ENCODE measurements at places on chromosomes 6 and 20.

DNA sequence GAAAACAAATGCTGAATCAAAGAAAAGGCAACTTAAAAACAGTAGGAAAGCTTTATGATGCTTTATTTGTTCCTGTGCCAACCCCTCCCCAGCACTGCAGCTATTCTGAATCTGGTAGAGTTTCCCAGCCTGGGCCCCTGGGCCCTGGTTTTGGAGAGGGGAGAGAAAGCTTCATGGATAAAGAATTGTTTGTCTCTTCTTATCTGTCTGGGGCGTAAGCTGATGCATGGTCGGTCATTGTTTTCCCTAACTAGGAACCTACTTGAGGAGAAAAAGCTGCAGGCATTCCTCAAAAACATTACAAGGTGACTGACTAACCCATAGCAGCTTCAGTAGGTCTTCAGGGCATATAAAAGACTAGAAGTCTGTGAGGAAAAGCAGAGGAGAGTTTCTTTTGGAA lies 758.1 kb upstream of the EPHA7 start:
- no peak for DNase-seq

DNA sequence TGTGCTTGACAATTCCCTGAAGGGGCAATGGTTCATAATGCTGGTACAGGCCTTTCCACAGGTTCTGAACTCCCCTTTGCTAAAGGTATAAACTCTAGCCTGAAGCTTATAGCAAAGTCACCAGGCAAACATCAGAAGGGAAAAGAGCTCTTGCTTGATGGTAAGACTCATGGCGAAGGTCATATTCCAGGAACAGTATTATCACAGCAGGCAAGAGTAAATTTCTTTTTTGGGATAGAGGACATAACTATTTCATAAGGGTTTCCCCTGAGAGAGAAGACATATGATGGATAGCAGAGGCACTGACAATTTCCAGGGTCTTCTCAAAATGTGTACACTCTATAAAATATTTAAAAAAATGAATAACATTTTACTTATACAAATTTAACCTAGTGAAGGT lies 86.8 kb downstream of the PRKN start:
- DNase-seq: no peak

DNA sequence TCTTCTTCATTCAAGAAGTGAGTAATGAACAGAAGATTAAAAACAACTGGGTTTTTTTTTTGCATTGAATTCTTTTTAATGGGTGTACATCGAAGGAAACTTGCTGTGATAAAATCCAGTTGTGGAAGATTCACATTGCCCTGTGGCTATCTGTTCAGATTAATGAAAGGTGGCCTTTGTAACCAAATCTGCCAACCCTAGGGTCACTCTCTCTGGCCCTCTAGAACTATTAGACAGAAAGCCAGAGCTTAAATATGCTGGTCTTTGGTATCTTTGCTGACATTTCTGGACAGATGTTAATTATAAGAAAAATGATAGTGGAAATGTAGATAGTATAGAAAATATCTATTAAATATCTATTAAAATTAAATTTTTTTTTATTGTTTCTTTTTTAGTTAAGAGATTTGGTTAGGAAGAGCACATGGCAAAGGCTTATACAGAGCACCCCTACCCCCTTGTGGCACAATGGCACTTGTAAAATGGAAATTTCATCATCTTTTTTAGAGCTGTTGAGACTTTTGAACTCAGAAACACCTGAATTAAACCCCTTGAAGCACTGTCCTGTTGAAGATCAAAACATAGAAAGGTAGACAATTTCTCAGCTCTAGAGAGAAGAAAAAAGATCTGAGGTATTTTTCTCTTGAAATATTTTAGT lies 572.5 kb downstream of the PKHD1 start:
- DNase-seq: no peak

- DNase-seq: no peak
These were observed 16.4 kb upstream of the BMP7 start for GRCh38 chr20:57282670-57283361.

- no peak for DNase-seq
These were observed 251.6 kb downstream of the HACE1 start for GRCh38 chr6:104608101-104608500.

- DNase-seq: no peak
These were observed 1.1 kb upstream of the EYS start for GRCh38 chr6:65708162-65708561.

DNA sequence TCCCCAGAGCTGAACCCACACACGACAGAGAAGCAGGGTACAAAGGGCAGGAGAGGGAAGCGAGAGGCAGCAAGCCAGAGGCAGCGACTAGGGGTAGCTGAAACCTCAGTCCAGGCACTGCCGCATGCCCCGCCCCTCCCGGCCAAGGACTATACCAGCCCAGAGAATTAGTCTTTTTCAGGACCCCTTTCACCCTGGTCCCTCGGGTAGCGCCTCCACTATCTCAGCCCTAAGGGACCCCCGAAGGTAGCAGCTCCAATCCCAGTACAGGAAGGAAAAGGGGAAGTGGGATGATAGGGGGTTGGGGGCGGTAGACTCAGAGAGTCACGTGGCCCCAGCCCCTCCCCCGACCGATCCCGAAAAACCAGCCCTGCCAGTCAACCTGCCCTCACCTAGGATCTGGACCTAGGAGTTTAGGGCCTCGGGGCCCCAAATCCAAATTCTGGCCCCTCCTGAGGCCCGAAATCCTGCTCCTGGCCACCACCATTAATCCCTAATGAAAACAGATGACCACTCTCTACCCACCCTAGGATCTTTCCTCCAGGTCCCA lies 1.3 kb downstream of the RGL2 start:
- DNase-seq: no peak

DNA sequence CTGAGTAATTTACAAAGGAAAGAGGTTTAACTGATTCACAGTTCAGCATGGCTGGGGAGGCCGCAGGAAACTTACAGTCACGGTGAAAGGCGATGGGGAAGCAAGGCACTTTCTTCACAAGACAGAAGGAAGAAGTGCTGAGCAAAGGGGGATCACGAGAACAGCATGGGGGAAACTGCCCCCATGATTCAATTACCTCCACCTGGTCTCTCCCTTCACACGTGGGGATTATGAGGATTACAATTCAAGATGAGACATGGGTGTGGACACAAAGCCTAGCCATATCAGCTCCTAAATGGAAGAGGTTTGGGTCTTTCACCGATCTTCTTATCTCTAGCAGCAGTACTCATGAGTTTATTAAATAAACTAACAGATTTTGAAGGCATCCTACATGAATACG lies 152.9 kb upstream of the RUNX2 start:
- DNase-seq: no peak

DNA sequence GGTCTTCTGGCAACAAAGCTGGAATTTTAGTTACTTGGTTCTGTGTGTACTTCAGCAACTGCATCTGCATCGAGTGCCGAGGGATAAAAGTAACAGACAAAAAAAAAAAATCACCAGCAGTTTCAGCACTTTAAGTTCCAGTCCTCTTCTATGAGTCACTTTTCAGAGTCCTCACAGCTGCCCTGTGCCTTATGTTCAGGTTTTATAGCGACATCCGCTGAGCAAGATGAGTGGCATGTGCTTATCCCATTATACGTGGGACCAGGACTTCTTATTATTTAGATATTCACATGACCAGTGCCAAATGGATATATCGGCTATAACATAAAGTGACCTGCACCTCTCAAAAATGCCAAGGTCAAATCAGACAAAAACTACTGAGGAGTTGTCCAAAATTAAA lies 242.9 kb downstream of the FOXA2 start:
- DNase-seq: no peak

GRCh38 chr6:13404892-13405254 lies 76.5 kb upstream of the TBC1D7 start:
- no peak for DNase-seq

- no peak for DNase-seq
These were observed 568 bp downstream of the CCDC170 start for GRCh38 chr6:151494235-151494935.

DNA sequence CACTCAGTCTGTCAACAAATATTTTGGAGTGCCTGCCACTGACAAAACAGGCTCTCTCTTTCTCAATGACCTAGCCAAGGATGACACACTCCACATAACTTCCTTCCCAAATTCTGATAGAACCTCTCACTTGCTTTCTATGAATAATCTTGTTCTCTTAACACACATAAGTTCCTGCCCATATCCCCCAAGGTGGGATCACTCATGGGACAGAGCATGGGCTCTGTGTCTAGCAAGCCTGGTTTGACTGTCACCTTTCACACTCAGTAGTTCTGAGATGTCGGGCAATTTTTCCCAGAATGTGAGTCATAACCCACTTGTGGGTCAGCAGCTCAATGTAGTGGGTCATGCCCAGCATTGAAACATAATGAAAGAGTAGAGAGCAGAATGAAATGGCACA lies 78.1 kb downstream of the LRFN2 start:
- DNase-seq: no peak

- DNase-seq: no peak
These were observed 232.3 kb downstream of the NFATC2 start for GRCh38 chr20:51310216-51310615.

DNA sequence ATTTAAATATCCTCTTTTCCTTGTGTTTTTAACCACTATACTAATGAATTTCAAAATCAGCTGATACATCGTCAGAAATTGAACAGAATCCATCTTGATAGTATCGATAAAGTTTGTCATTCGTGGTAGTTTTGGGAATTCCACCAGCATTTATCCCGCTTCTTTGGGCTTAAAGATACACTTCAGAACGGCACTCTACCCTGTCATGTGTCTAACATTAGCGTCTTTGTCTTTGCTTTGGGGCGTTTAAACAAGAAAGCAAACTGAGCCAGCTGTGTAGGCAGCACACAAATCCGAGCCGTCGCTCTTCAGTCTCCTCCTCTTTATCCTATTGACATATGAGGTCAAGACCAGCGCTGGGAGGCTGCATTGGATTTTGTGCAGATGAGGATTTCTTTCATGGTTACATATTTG lies 27.5 kb upstream of the NHSL1 start:
- DNase-seq: no peak

DNA sequence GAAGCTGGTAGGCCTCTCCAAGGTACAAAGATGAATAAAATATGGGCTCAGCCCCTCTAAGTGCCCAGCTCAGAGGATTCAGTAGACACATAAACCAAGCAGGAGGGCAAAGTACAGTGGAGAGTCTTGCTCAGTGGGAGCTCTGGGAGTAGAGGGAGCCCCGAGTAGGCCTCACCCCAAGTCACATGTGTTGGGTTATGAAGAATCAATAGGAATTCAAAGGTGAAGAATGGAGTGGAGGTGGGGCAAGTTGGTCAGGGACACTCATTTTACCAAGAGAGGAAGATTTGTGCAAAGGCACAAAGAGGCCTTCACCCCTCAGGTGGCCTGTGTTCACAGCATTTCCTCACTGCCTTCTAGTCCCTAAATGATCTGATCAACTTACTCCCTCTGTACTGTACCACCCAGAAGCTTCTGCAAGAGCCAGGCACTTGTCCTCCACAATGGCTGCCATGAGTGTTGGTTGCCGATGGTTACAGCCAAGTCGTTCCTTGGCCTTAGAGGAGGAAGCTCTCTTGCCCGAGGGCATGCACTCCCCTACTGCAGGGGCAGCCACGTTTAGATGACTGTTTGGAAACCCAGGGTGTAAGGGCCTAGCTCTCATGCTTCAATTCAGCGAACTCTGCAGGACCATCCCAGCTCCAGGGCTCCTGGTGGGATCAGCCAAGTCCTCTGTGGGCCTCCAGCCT lies 6.7 kb upstream of the CDKN1A start:
- no peak for DNase-seq

- no peak for DNase-seq
These were observed 109.3 kb upstream of the TAB2 start for GRCh38 chr6:149208134-149208601.

DNA sequence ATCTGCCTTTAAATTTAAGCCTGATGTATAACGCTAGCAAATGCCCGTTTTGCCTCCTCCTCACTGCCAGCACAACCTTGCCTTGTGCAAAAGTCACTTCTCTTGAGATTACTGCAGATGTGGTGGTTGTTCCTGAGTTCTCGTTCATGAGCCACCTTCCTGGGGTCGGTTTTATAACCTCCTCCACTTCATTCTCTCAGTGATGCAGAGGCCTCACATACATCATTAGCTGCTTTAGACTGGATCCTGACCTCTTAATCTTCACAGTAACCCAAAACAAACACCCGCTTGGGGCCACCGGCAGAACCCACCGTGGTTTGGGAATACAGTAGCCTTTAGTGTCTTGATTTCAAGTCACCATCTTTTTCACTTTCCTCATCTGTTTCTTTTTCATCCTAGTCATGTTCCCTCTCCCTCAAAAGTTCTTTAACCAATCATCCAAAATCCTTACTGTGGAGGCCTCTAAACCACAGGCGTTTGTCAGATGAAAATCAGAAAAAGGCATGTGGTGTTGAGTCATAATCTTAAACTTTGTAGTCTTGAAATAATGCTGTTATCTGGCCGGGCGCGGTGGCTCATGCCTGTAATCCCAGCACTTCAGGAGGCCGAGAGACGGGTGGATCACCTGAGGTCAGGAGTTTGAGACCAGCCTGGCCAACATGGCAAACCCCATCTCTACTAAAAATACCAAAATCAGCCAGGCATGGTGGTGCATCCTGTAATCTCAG lies 430.3 kb upstream of the SOX4 start:
- peak; percentile 41 for DNase-seq

- no peak for DNase-seq
These were observed 83.9 kb downstream of the BANF2 start for GRCh38 chr20:17783671-17784070.

- DNase-seq: no peak
These were observed 10.1 kb upstream of the NHSL1 start for GRCh38 chr6:138509371-138509770.

DNA sequence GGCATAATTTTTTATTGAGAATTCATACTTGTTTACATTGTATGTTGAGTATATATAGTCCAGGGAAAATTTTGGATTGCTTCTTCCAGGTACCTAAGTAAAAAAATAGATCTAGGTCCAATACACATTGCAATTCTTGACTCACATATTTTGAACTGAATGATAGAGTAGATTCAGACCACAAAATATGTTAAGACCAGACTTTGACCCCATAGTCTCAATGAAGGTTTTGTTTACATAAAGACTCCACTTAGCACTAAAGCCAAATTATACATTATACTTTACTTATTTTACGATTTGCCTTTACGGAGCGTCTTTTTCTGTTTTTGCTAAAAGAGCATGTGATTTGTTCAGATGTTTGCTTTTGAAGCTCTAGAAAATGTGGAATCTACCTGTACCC lies 144.1 kb upstream of the PTCHD4 start:
- no peak for DNase-seq

DNA sequence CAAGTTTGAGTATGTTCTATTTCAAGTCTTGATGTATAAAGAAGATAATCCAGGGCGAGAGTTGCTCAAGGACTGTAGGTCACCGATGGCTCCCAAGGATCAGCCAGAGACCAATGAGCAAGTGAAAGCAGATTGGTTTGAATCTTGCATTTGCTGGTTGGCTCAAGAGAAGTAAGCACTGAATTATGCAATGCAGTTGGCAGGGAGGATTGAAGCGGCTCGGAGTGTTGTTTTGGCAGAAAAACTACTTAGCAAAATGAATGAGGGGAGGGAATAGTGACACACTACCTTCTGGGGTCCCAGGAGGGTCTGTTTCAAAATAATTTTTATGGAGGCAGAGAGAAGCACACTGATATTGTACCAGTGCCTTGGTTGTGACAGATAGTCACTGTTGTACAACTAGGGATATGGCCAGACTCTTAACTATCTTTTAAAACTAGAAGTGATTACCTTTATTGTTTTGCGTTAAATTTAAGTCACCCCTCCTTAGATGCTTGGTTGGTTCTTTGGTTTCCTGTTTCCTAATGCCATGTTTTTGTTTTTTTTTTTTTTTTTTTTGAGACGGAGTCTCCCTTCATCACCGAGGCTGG lies 15.7 kb downstream of the SASH1 start:
- DNase-seq: peak; percentile 8

- DNase-seq: no peak
These were observed 11.1 kb upstream of the ADIG start for GRCh38 chr20:38569747-38570525.
